ENCODE measurements at places on chromosomes 13 and 19.

DNA sequence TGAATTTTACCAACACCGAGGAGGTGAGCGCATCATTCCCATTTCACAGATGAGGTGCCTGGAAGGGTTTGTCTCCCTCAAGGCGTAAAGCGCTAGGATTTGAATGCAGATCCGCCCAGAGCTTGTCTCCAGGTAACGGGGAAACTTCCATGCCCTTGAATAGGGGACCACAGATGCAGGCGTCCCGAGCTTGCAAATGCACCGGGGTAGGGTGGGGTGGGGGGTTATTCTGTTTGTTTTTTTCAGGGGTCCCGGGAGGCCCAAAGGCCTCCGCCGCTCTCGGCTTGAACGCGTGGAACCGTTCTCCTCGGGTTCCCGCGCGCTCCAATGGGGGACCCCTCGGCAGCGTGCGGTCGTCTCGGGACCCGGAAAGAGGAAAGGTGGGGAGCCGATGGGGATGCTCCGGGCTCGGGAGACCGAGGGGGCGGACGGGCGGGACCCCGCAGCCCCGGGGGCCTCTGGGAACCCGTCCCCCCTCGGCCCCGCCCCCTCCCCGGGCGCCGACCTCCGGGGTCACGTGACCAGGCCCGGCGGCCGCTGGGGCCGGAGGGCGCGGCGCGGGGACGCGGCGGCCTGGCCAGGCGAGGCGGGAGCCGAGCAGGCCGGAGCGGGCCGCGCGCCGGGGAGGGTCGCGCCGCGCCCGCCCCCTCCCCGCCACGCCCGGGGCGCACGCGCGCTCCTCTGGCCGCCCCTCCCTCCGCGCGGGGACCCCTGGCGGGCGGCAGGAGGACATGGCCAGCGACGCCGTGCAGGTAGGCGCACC is at the start of gene PKN1:
Gene PKN1, plus strand, starts transcription at position 516 of the 763 bp plus-strand sequence. Its CDS starts 216 bp downstream, at position 732.
- DNase-seq = peak; percentile 69

DNA sequence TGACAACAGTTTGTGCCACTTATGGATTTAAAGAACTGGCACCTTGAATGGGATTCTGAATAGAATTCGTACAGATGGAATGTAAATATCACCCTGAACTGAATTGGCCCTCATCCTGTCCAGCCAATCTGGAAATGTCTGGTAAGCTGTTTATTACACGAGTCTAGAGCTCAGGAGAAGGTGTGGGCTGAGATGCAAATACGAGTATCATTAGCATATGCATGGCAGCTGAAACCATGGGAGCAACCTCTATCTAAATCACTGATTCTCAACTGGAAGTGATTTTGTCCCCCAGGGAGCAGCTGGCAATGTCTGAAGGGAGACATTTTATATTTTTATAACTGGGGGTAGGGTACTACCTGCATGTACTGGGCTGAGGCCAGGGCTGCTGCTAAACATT is 15.6 kb upstream of the VWA8 start:
- DNase-seq = no peak

GRCh38 chr13:67318860-67319259 is 88.7 kb upstream of the PCDH9 start:
- DNase-seq = no peak

- DNase-seq = peak; percentile 92
Measured at GRCh38 chr13:42039946-42040729, 8.3 kb upstream of the DGKH start.

GRCh38 chr19:48060381-48060780 is 16.5 kb upstream of the CABP5 start:
- DNase-seq = no peak

GRCh38 chr19:14414926-14415690 is 4.0 kb downstream of the DDX39A start:
- DNase-seq = no peak

DNA sequence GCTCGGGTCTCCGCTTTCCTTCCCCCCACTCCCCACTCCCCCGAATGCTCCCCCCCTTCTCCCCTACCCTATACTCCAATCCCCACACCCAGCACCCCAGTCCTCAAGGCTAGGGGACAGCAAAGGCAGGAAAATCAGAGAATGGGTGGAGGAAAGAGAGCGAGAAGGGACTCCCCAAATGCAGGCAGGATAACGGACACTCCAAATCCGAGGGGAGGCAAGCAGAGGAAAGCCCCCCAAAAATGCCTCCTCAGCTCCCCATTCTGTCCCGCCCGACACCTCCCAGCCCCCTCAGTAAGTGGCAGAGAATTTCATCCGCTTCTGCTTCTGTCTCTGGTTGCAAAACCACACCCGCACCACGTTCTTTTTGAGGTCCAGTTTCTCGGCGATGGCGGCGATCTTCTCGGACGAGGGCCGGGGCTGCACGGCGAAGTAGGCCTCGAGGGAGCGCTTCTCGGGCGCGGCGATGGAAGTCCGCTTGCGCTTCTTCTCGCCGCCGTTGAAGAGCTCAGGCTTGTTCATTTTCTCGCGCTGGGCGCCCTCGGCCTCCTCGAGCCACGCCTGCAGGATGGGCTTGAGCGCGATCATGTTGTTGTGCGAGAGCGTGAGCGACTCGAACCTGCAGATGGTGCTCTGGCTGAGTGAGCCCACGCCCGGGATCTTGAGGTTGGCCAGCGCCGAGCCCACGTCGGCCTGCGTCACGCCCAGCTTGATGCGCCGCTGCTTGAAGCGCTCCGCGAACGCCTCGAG is 2.1 kb downstream of the POU4F1 start:
- DNase-seq = peak; percentile 44

- DNase-seq = no peak
Measured at GRCh38 chr13:39941236-39941635, 285.8 kb downstream of the COG6 start.

DNA sequence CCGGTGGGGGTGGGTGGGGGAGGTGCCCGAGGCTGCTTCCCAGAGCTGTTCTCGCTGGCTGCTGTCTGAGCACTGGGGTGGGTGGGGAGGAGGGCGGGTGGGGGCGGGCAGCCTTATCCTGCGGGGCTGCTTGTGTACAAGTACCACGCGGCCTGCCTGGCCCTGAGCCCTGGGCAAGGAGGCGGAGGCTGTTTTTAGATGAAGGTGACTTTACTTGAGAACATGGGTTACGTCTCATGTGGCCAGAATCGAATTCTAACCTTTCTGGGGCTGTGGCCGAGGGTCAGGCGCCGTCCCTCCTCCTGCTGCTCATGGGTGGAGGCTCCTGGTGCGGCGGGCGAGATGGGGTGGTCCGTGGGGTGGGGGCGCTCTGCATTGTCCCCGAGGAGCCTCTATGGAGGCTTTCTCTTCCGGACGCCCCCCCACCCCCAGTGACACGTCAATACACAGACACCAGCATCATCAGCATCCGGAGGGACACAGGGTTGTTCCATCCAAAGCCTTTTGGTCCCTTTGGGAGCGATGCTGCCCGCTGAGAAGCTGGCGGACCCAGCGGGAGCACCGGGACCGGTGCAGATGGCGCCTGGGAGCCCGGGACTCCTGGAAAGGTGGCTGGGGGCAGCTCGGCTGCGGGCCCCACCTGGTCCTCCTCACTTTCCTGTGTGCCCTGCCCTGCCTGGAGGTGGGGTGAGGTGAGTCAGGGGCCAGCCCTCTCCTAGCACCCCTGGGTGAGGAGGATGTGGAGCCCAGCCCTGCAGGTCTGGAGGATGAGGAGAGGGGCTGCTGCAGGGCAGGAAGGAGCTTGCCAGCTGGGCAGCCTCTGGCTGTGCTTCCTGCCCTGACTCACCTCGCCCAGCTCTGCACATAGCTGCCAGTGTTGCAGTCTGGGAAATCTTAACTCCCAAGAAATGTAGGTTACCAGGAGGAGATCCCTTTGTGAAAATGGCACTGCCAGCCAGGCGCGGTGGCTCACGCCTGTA is 3.4 kb downstream of the BSG start:
- no peak for DNase-seq

- no peak for DNase-seq
Measured at GRCh38 chr19:7763696-7764095, 653 bp downstream of the CLEC4M start.

DNA sequence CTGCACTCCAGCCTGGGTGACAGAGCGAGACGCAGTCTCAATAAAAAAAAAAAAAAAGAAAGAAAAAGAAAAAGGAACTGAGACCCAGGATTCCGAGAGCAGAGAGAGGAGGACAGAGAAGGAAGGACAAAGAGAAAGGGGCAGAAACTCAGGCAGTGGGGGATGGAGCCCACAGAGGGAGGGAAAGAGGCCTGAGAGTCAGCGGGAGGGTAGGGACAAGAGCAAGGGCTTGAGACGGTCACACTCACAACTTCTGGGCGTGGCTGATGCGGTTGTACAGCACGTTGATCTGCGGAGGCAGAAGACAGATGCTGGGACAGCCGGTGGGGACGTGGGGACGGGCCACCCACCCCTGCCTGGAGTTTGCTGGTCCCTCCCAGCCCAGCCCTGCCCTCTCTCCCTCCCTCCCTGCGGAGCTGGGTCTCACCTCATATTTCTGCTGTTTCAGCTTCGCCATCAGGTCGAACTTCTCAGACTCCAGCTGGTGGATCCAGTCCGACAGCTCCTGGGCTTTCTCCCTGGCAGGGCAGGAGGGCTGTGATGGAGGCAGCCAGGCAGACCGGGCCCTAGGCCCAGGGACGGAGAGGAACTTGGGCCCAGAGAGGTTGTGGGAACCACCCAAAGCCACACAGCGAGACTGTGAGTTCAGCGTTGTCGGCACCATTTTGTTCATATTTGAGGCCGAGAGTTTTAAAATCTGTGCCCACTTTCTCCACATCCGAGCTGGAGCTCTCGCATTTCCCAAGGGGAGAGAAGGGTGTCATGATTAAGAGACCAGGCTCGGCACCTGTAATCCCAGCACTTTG is 15.2 kb downstream of the TNNT1 start:
- DNase-seq = no peak

- DNase-seq = no peak
Measured at GRCh38 chr13:39311619-39312018, 273.4 kb downstream of the NHLRC3 start.

DNA sequence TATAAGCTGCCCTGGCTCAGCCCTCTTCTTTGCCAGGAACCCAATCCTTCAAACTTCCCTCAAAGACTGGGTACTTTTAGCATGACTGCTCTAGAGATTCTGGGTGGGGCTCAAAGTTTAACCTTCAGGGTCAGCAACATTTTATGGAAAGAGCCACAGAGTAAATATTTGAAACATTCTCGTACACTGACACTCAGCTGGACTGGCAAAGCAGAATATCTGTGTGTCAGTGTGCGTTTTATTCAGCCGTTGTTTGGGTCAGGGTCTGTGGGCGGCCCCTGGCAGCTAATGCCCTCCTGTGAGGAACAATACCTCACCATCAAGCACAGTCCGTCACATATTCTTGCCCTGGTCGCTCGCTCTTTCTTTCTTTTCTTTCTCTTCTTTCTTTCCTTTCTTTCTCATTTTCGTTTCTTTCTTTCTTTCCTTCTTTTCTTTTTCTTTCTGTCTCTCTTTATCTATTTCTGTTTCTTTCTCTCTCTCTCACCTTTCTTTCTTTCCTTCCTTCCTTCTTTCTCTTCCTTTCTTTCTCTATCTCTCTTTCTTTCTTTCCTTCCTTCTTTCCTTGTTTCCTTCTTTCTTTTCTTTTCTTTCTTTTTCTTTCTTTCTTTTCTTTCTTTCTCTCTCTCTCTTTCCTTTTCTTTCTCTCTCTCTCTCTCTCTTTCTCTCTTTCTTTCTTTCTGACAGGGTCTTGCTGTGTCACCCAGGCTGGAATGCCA is 10.7 kb downstream of the DPRX start:
- DNase-seq = no peak

GRCh38 chr19:10796653-10797052 is 39.4 kb downstream of the TMED1 start:
- DNase-seq = no peak

DNA sequence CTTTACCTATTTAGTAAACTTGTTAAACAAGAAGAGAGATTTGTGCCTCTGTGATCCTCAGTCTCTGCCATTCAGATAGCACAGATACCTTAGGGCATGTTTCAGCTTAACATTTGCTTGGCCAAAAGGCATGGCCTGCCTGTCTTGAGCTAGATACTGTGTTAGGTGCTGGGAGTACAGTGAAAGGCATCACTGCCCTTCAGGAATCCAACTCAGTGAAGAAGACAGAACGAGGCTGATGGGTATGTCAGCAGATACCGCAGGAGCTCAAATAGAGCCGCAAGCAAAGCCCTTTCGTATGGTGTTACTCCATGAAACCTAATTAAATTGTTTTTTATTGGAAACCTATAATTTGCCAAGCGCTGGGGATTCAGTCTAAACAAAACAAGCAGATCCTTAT is 12.9 kb downstream of the ZNF507 start:
- no peak for DNase-seq

DNA sequence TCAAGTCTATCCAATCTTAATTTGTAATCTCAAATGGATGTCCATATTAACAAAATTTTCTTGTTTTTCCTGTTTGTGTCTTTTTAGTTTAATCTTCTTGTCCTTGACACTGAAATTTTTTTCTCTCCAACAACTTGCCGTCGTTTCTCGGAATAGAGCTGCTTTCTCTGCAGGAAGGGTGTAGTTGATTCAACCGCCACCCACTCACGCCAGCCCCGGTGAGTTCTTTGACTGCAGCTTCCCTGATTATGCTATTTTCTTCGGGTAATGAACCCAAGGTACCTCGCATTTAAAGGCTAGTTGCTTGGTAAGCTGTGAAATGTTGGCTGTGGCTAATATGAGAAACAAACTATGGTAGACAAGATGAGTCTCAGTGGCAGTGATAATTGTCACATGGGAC is 72.2 kb downstream of the DPRX start:
- DNase-seq = no peak

GRCh38 chr19:10260141-10260584 is 8.1 kb downstream of the MRPL4 start:
- DNase-seq = peak; percentile 36

GRCh38 chr13:50522506-50522905 is 321.0 kb downstream of the DLEU7 start:
- no peak for DNase-seq

- DNase-seq = peak; percentile 22
Measured at GRCh38 chr13:36432106-36432544, at the start of gene CCNA1. TSS of gene CCNA1 (plus strand) at chr13:36432495. CDS start at chr13:36433057, 562 bp downstream.

- DNase-seq = no peak
Measured at GRCh38 chr19:48826606-48827020, 9.7 kb downstream of the HSD17B14 start.

- no peak for DNase-seq
Measured at GRCh38 chr13:41994696-41995095, 33.8 kb upstream of the VWA8 start.

- no peak for DNase-seq
Measured at GRCh38 chr19:18399008-18399407, 1.6 kb upstream of the LRRC25 start.

GRCh38 chr19:18211683-18212082 is 7.8 kb upstream of the RAB3A start:
- DNase-seq = no peak

- DNase-seq = no peak
Measured at GRCh38 chr13:113298043-113298945, 1.3 kb downstream of the LAMP1 start.

DNA sequence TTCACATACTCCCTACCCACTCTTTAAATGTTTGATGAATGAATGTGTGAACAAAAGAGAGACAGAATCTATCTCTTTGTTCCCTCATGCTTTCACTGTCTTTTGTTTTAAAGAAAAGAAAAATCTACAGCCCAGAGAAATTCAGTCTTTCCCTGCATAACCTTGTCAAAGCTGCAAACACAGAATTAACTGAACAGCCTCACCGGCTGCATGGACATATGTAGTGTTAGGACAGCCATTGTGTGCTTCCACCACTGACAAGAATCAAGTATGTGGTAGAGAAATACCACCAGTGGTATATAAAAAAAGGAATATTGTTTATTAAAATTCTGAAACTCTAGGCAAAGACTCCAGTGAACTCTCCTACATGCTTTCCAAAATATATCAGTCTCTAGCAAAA is 348.4 kb upstream of the NBEA start:
- DNase-seq = no peak

- no peak for DNase-seq
Measured at GRCh38 chr13:38167164-38167822, 182.4 kb upstream of the UFM1 start.

Measured in activated naive CD4-positive, alpha-beta T cell treated with anti-CD3 and anti-CD28 coated beads, Interleukin-2, amount 10 ng/mL, durations not matched to agents 7 days and 5 days (primary cell).